ENCODE measurements at places on chromosomes 2 and 18.

DNA sequence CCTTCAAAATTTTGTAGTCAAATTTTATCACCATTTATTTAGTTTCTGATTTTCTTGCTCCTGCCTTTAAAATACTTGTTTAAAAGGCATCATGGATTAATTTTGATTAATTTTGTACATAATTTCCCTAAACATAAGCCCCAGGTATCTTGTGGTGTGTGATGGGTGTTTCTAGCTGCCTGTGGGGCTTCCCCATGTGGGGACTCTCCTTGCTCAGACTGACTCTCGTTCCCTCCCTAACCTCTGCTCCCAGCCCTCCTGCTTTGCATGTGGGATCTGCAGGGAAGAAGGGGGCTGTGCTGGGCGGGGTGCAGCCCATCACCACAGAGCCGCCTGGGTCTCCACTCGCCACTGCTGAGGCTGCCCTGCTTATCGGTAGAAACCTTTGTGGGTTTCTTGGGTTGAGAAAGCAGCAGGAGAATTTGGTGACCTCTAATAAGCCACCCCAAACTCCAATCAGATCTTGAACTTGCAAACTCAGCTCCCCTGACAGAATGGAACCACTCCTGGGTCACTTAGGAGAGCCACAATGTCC is 72.5 kb downstream of the MRPS9 start:
- DNase-seq = no peak

DNA sequence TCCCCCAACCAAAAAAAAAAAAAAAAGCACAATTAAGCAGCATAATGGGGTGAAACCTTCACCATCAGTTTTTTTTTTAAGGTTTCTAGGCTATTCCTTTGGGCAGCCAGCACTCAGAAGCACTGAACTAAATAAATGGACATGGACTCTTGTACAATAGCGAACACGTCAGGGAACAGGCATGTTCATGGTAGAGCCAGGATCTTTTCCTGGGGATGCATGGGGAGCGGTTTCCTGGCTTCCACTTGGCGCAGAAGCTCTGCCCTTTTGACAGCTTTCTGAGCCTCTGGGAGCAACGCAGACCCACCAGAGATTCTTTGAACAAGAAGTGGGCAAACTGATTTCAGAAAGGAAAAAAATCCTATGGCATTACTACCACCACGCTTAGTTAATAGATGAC is 35.0 kb downstream of the ALPK2 start:
- DNase-seq = no peak

DNA sequence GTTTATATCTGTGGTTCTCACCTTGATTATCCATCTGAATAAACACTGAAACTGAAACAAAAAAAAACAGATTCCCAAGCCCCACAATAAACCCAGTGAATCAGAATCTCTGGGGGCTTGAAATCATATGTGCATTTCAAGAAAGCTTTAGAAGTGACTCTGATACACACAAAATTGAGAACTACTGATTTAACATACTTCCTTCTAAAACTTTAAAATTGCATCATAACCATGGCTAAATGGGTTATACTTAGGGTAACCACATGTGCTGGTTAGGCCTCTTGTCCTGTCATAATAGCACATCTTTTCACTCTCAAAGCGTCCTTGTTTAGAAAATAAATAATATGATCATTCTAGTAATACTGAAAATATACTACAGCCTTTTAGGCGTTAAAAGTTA is 100.9 kb downstream of the ATAD2B start:
- no peak for DNase-seq

DNA sequence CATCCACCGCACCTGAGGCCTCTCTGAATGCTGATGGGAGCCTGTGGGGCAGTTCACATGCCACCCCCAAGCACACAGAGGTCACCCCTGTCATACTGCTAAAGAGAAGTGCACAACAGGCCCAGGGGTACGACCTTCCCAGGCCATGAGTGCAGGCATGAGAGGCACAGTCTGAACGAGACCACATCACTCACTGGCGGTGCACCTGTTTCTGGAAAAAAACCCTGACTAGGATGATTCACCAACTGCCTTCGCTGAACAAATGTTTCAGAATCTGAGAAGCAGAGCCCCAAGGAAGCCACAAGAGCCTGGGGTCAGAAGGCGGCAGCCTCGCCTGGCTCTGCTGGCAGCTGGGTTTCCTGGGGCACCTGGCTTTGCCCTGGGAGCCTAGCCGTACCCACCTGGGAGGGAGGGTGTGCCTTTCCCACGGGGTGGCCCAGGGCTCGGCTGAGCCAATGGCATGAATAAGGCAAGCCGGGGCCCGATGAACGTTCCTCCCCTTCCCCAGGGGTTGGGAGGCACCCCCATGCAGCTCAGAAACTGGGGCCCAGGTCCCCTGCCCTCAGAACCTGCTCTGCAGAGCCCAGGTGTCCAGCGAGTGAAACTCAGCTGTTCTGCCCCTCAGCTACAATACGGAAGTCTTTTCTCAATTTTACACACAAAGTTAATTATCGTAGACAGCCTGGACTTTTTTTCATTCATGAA is 73.8 kb downstream of the HDAC4 start:
- no peak for DNase-seq

DNA sequence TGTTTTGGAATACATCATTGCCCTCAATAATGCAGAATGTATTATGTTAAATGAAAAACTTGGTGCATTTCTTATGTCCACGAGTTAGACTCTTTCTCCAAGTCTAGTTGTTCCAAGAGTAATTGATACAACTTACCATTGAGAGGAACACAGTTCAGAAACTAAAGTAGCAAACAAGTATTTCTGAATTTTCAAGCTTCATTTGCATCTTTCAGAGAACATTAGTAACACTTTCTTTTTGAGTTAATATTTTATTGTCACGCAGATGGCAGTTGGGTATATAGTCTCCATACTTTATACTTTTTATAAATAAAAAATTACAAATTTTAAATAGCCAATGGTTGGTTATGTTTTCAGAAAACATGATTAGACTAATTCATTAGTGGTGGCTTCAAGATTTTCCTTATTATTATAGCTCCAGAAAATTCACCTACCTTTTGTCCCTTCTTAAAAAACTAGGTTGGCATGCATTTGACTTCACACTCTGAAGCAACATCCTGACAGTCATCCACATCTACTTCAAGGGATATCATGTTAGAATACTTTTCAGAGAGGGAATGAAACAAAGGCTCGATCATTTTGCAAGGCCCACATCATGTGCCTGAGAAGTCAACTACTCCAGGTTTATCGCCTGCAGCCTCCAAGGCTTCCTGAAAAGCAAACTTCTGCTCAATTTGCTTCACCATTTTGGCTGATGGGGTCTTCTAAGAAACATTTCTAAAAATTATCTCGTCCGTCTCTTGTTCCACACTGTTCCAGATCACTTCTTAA is 29.9 kb downstream of the LYPD6B start:
- no peak for DNase-seq

DNA sequence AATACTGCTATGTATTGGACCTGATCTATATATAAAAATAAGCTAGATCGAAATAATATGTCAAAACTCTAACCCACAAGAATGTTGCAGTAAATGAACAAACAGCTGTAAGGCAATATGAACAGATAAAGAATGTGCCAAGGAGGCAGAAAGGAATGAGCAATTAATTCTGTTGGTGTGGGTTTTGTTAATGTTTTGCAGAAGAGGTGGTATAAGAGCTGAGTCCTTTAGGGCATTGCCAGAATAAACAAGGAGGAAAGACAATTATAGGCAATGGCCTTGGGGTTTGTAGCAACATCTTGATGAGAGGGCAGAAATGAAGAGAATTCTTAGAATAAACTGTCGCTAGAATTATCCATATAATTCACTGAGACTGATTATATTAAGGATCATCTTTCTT is 240.9 kb upstream of the GULP1 start:
- no peak for DNase-seq

GRCh38 chr2:183219888-183220287 is 95.6 kb downstream of the NUP35 start:
- DNase-seq = no peak

- DNase-seq = no peak
These were observed 42.5 kb downstream of the DCDC2C start for GRCh38 chr2:3745920-3746319.

GRCh38 chr18:79123948-79124347 is 54.8 kb downstream of the ATP9B start:
- DNase-seq = no peak

DNA sequence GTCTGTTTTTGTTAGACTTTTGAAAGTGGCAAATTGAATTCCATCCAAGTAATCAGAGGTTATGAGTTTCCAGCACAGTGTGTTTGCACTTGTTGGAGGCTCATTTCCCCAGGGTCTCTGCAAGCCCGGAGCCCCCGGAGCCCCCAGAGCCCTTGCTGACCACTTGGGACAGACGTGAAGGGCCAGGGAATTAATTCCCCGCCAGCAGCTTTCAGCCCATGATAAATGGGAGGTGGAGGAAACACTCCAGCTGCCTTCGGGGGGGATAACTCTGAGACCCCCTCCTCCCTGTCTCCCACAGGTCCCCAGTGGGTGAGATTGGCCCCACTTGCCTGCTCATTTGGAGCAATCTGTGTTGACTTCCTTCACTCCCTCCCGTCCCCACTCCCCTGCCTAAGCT is 79.2 kb downstream of the KLHL29 start:
- no peak for DNase-seq

GRCh38 chr2:94996305-94997100 is 29.0 kb upstream of the MAL start:
- no peak for DNase-seq

GRCh38 chr2:234135750-234136221 is 85.3 kb downstream of the SPP2 start:
- DNase-seq = peak; percentile 62

DNA sequence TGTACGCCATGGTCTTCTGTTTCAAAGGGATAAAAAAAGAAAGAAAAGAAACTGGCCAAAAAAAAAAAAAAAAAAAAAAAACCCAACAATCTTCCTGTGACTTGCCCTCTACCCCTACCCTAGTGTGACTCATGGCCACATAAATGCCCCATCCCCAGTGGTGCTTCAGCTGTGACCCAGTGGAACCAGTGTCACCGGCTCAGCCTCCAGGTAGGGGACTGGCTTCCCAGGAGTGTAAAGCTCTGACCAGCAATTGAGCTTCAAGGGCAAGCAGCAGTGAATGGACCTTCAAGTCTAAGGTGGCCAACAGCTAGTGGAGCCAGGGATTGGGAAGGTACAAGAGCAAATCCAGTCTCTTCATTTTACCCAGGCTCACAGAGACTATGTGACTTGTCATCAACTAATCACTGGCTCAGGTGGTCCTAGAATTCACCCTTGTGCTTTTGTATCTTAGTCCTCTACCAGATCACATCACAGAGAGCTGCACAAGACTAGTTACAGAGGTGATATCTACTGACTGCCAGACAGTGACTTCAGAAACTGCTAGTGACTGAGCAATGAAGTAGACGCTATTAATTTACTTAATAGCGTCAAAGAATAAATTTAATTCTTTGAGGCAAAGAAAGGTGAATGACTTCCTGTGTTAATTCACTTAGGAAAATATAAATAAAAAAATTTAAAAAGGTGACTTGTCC is 1.3 kb upstream of the TGFBRAP1 start:
- DNase-seq = no peak

DNA sequence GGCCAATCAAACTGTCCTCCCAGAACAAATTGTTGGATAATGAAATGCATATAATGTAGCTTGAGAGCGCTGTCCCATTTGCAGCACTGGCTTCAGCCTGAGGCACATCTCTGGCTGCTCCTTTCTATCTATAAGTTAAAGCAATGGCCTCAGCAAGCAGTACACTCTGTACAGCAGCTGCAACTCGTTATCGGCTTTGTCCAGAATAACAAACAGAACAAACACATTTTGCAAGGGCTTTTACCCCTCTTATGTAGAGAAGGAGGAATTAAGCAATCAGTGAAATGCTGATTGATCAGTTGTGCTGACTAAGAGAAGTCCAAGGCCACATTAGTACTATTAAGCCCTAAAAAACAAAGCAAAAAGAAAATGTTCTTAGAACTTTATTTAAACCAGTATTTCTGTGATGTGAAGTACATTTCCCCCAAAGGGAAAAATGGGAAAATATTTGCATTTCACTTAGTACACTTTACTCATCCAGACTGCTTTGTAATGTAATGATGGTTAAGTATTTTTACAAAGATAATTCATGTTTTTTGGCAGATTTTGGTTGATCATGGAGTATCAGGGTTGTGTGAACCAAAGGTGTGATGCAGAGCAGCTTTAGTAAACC is 15.0 kb upstream of the CPS1 start:
- no peak for DNase-seq

GRCh38 chr18:23257686-23258565 is 122.6 kb downstream of the CABLES1 start:
- no peak for DNase-seq

GRCh38 chr2:86786001-86786536 is 4.6 kb downstream of the CD8A start:
- no peak for DNase-seq

DNA sequence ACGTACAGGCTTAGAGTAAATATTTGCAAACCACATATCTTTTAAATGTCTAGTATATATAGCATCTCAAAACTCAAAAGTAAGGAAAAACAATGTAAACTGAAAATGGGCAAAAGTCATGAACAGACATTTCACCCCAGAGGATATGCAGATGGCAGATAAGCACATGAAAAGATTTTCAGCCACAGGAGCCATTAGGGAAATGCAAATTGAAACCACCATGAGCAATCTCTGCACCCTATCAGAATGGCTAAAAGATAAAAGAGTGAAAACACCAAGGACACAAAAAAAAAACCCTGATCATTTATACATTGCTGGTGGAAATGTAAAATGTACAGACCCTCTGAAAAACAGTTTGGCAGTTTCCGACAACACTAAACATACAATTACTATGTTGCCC is 292.7 kb downstream of the ZNF516 start:
- no peak for DNase-seq

Data from transverse colon (tissue), 4 donors.